Common myeloid progenitor, CD34-positive (primary cell): ENCODE measurements at places on chromosomes 5 and 9.
A peak's percentile ranks its signal among the peaks of the same experiment; 100 is the strongest.

DNA sequence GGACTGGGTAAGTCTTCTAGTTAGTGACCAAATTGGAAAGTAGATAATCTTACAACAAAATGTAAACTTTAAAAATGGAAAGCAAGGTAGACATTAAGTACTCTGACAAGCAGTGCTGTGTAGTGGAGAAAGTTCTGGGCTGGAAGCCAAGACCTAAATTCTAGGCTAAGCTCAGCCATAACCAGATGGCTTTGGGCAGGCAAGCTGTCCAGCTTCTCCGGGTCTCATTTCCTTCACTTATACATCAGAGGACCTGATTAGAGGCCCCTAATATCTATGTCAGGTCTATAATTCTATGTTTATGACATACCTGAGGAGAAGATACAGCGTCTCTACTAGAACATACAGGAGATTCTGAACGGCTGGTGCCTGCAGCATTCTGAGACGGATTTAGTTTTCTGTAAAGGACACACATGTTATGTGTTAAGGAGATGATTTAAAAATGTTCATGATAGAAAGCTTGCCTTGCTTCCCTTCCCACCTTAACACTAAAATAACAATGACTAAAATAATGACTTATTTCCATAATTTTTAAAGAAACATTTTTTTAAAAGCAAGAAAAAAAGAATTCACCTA is 61.2 kb downstream of the ELL2 start:
- no peaks in the 10 kb centered on the region for H3K4me1 ChIP-seq
- peaks cover 3% of the 10 kb centered on the region for H3K36me3 ChIP-seq
- no peak for DNase-seq
- no peak overlapping the region for H3K4me3 ChIP-seq
- H3K27me3 ChIP-seq, result no peaks in the 10 kb centered on the region
- H3K27ac ChIP-seq, result no peak overlapping the region

DNA sequence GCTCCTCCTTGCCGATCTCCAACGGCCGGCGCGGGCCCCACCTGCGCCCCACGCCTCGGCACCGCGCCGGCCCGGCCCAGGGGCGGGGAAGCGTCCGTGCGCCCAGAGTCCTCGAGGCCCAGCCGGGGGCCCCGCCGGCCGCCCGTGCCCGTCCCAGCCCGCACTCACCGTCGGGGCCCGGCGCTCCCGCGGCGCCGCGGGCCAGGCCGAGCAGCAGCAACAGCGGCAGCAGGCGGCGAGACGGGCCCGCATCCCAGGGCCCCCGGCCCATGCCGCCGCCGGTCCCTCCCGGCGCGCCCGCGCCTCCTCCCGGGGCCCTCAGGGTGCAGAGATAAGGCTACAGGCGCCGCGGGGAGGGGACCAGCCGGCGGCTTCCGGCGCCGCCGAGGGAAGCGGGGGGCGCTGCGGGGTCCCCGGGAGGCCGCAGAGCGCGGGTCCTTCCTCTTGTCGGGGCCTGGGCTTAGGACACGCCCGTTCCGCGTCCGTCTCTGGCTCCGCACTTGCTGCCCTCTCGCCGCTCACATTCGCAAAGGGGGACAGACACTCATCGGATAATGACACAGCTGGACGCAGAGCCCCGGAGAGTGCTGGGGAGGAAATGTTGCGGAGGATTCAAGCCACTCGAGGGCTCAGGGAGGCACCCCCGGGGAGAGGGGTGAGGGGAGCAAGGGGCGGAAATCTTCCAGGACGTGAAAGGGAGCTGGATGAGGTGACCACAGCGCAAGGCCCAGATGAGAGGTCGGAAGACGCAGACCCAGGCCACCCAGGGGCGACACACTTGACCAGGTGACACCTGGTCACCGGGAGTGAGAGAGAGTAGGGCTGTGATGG is at the start of gene SUSD1:
Gene SUSD1 (minus strand): TSS at position 333 of the 831 bp plus-strand sequence. CDS start 62 bp downstream, at position 271.
- peak within 1 kb of the TSS; percentile 79 for H3K27ac ChIP-seq
- DNase-seq, result peak; percentile 72
- peaks cover 56% of the 10 kb centered on the region for H3K4me1 ChIP-seq
- peaks cover 7% of the 10 kb centered on the region for H3K36me3 ChIP-seq
- no peaks in the 10 kb centered on the region for H3K27me3 ChIP-seq

DNA sequence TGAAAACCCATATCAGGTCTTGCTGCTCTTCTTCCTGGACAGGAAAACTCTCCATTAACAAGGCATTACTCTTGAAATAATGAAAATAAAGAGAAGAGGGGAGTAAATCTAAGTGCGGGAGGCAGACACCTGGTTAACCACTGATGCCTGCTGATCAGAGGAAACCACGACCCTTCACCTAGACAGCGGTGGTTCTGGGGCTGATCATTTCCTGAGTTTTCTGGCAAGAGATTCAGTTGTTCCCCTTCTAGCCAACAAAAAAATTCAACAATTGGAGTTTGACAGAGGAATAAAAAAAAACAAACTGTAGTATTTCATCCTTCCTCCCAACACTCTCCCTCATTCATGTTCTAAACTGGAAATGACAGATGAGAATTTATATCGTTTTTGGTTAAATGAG is 3.0 kb downstream of the RLN2 start:
- H3K27ac ChIP-seq, result no peak overlapping the region
- no peak for DNase-seq
- H3K4me3 ChIP-seq, result no peak overlapping the region
- H3K36me3 ChIP-seq, result no peaks in the 10 kb centered on the region

DNA sequence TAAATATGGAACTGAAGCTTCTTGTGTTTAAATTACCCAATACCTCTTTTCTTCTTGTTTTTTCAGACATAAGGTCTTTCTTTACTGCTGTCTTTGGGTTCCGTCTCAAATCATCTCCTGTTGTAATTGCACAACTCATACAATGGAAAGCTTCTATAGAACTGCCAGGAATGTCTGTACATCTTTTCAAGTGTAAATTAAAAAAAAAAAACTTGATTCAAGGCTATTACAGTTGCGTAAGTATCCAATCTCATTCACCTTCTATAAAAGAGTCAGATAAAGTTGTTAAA is 243.5 kb downstream of the ICE1 start:
- DNase-seq, result no peak
- H3K4me3 ChIP-seq, result no peak overlapping the region
- no peaks in the 10 kb centered on the region for H3K27me3 ChIP-seq

- no peaks in the 10 kb centered on the region for H3K4me1 ChIP-seq
- H3K4me3 ChIP-seq, result no peak overlapping the region
- H3K36me3 ChIP-seq, result no peaks in the 10 kb centered on the region
Measured at GRCh38 chr5:166746506-166746905, 1544.9 kb upstream of the WWC1 start.

GRCh38 chr9:116260531-116260930 is 106.9 kb downstream of the PAPPA start:
- no peak overlapping the region for H3K27ac ChIP-seq
- DNase-seq, result no peak
- H3K36me3 ChIP-seq, result no peaks in the 10 kb centered on the region
- no peak overlapping the region for H3K4me3 ChIP-seq
- no peaks in the 10 kb centered on the region for H3K27me3 ChIP-seq
- no peaks in the 10 kb centered on the region for H3K4me1 ChIP-seq

DNA sequence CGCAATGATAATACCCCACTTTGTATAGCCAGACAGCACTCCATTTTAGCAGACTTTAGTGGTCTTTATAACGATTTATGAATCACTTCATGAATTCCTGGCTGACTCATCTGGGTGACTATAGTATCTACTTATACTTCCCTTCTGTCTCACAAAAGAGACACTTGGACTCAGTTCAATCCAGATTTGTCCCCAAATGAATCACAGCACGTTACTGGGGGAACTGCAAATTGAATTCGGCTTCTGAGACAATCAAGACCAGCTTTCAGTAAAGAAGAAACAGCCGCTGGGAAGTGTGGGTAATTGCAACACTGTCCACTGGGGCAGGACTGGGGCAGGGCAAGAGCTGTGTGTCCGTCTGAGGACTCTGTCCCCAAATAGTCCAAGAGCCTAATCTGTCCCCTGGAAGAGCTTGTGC is 337.3 kb upstream of the RFX3 start:
- no peak overlapping the region for H3K27ac ChIP-seq
- no peak overlapping the region for H3K4me3 ChIP-seq
- DNase-seq, result no peak
- no peaks in the 10 kb centered on the region for H3K36me3 ChIP-seq
- H3K4me1 ChIP-seq, result no peaks in the 10 kb centered on the region

- H3K4me1 ChIP-seq, result no peaks in the 10 kb centered on the region
- no peak overlapping the region for H3K4me3 ChIP-seq
- DNase-seq, result no peak
- no peak overlapping the region for H3K27ac ChIP-seq
- H3K36me3 ChIP-seq, result no peaks in the 10 kb centered on the region
- H3K27me3 ChIP-seq, result peaks cover 4% of the 10 kb centered on the region
Measured at GRCh38 chr9:109561137-109561536, 63.0 kb upstream of the PTPN3 start.

- no peaks in the 10 kb centered on the region for H3K36me3 ChIP-seq
- H3K4me1 ChIP-seq, result peaks cover 15% of the 10 kb centered on the region
- no peak overlapping the region for H3K4me3 ChIP-seq
- DNase-seq, result no peak
- no peak overlapping the region for H3K27ac ChIP-seq
- H3K27me3 ChIP-seq, result no peaks in the 10 kb centered on the region
Measured at GRCh38 chr5:133307275-133307674, 255.5 kb downstream of the HSPA4 start.

GRCh38 chr5:142655339-142656267 is 30.3 kb downstream of the FGF1 start:
- peak; percentile 67 for DNase-seq
- H3K36me3 ChIP-seq, result no peaks in the 10 kb centered on the region
- peaks cover 5% of the 10 kb centered on the region for H3K27me3 ChIP-seq
- no peak overlapping the region for H3K4me3 ChIP-seq

GRCh38 chr5:112917453-112917995 is 4.5 kb downstream of the REEP5 start:
- peaks cover 14% of the 10 kb centered on the region for H3K4me1 ChIP-seq
- no peak overlapping the region for H3K4me3 ChIP-seq
- DNase-seq, result no peak
- peaks cover 16% of the 10 kb centered on the region for H3K27me3 ChIP-seq
- no peak overlapping the region for H3K27ac ChIP-seq
- H3K36me3 ChIP-seq, result peaks cover 2% of the 10 kb centered on the region

DNA sequence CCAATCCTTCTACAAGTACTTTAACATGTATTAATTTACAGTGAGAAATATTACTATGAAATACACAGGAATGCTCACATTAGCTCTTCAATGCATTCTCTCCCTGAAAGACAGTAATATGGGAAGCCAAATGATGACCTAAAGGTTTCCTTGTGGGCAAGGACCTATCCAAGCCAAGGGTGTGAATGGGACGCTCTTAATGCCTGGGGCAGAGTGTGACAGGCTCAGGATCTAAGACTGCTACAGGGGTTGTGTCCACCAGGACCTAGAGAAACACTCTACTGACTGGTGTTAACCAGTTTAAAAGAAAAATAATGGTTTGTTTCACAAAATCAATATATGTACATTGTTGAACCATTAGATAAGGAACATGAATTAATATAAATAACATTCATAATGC is 158.7 kb downstream of the FGF1 start:
- no peaks in the 10 kb centered on the region for H3K36me3 ChIP-seq
- no peak overlapping the region for H3K4me3 ChIP-seq

DNA sequence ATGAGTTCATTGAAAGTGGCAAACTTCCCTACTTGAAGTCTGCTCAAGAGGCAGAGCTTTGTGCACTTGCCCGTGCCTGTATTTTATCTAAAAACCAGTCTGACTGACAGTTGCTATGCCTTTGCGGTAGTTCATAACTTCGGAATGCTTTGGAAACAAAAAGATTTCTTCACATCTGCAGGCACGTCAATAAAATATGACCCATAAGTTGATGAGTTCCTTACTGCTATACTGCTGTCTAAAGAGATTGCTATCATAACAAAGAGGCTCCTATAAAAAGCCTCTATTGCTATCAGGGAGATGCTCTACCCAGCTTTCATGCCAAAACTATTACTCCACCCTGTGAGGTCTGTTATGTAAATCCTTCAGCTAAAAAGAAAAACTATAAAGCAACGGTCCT is 25.4 kb upstream of the RNF20 start:
- no peak overlapping the region for H3K27ac ChIP-seq
- no peaks in the 10 kb centered on the region for H3K27me3 ChIP-seq
- H3K4me1 ChIP-seq, result no peaks in the 10 kb centered on the region
- no peak overlapping the region for H3K4me3 ChIP-seq
- no peak for DNase-seq

- no peaks in the 10 kb centered on the region for H3K27me3 ChIP-seq
- no peaks in the 10 kb centered on the region for H3K36me3 ChIP-seq
- no peak overlapping the region for H3K27ac ChIP-seq
- DNase-seq, result no peak
- no peak overlapping the region for H3K4me3 ChIP-seq
Measured at GRCh38 chr9:107540164-107540561, 50.6 kb upstream of the KLF4 start.

DNA sequence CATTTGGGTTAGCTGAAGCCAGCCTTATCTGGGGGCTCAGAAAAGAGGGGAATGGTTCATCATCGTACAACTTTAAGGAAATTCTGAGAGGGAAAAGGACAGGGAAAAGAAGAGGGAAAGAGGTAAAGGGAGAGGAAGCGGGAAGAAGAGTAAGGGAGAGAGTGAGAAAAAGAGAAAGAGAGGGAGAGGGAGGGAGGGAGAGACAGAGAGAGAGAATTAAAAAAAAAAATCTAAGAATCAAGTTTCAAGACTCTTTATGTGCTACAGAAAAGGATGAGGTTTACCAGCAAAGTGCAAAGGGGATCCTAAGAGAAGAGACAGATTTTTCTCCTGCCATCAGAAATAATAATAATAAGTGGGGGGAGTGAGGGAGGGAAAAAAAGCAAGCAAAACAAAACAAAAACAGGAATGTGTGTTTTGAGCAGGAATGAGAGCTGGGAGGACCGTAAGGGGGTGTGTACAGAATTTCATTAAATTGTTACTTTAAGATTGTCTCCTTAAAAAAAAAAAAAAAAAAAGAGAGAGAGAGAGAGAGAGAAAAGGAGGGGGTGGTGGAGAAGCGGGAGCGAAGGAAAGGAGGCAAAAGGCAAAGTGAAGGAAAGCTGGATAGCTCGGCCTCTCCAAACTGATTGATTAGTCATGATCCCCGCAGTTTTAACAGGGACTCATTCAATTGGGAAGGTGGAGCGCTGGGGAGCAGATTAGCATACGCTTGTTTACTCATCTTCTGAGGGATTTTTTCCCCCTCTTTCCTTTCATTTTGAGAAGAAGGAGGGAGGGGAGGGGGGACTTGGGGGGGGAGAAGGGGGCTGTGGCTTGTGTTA is 438 bp upstream of the PAPPA start:
- peaks cover 44% of the 10 kb centered on the region for H3K27me3 ChIP-seq
- no peak overlapping the region for H3K4me3 ChIP-seq
- H3K27ac ChIP-seq, result no peak overlapping the region
- H3K36me3 ChIP-seq, result no peaks in the 10 kb centered on the region
